ENCODE measurements at places on chromosomes 1 and 21. TPM values are rescaled to one million over a fixed set of nuclear protein-coding genes. Genes with fewer than 3 reads are reported as not detected.

DNA sequence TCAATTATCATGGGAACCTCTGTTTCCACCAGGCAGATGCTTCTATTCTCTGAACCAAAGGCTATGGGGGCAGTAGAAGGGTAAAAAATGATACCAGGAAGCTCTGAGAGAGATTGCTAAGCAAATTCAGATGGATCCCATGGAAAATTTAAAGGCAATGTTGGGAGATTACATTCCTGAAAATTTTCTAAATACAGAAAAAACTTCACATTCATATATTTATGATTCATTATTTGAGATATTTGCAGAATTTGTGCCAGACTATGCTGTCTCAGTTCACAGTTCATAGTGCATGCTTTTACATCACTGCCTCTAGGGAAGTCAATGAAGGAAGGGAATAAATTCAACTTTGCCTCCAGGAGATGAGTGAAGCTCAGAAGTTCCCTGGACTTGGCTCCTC, 57.5 kb downstream of the KCNT2 start:
- no peak overlapping the region for H3K4me3 ChIP-seq
- H3K36me3 ChIP-seq = no peaks in the 10 kb centered on the region
- DNase-seq = no peak
- no peak overlapping the region for H3K27ac ChIP-seq
- H3K4me1 ChIP-seq = no peaks in the 10 kb centered on the region

Gene RAB3GAP2
- 42.1 TPM for total RNA-seq

Gene MCOLN3
- 7.2 TPM for total RNA-seq

Gene PTPRC
- not detected for total RNA-seq

Gene WNT3A
- 0.21 TPM for total RNA-seq

DNA sequence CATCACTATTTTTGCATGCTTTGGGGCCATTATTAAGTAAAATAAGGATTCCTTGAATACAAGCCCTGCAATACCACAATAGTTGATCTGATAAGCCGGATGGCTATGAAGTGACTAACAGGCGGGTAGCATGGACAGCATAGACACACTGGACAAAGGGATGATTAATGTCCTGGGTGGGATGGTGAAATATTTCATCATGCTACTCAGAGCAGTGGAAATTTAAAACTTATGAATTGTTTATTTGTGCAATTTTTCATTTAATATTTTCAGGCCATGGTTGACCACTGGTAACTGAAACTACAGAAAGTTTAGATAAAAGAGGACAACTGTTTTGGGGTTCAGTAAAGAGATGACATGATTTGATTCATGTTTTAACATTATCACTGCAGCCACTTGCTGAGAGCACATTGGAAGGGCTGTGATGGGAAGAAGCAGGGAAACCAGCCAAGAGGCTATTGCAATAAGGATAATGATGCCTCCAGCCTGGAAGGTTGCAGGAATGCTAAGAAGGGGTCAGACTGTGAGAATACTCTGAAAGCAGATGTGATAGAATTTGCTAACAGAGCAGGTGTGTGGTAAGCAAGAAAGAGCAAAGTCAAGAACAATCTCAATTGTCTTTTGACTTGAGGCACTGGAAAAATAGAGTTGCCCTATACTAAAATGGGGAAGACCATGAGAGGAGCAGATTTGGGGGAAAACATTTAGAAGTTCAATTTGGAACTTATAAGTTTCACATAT, 62.5 kb upstream of the TNFSF4 start:
- H3K27ac ChIP-seq = peak overlapping the region; percentile 65
- H3K36me3 ChIP-seq = no peaks in the 10 kb centered on the region
- no peak overlapping the region for H3K4me3 ChIP-seq

DNA sequence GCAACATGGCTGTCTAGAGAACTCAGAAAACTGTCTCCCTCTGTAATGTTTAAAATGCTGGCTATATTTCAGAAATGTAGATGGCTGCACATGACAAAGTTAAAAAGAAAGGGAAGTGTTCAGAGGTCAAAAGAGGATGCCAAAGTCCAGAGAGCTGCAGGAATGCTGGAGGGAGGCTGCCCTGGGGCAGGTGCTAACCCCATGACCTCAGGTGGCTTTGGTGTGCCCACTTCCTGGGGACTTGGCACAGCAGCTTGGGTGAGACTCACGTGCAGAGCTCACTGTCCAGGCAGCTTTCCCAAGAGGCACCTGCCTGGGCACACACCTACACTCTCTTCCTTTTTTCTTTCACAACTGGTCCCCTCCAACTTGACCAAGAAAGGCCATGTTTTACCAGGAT, 256.4 kb downstream of the KCNJ6 start:
- peaks cover 7% of the 10 kb centered on the region for H3K27me3 ChIP-seq
- H3K36me3 ChIP-seq = no peaks in the 10 kb centered on the region
- no peak overlapping the region for H3K4me3 ChIP-seq
- DNase-seq = no peak
- peaks cover 12% of the 10 kb centered on the region for H3K4me1 ChIP-seq

DNA sequence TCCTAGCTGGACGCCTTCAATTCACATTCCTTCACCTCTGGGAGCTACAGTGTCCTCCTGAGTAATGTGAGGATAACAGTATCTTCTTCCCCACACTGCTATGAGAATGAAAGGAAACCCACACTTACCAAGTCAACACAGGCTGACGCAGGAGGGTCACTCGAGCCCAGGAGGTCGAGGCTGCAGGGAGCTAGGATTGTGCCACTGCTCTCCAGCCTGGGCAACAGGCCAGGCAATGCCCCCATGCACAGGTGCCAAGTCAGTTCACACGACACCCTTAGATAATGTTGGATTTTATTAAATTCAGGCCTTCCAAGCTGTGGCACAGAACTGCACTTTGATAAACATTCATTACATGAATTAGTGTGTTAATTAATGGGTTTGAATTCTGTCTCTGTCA, 31.9 kb downstream of the MATN1 start:
- no peak overlapping the region for H3K27ac ChIP-seq
- H3K36me3 ChIP-seq = no peaks in the 10 kb centered on the region
- H3K4me1 ChIP-seq = peaks cover 32% of the 10 kb centered on the region
- H3K4me3 ChIP-seq = no peak overlapping the region
- H3K27me3 ChIP-seq = peaks cover 30% of the 10 kb centered on the region
- DNase-seq = no peak

DNA sequence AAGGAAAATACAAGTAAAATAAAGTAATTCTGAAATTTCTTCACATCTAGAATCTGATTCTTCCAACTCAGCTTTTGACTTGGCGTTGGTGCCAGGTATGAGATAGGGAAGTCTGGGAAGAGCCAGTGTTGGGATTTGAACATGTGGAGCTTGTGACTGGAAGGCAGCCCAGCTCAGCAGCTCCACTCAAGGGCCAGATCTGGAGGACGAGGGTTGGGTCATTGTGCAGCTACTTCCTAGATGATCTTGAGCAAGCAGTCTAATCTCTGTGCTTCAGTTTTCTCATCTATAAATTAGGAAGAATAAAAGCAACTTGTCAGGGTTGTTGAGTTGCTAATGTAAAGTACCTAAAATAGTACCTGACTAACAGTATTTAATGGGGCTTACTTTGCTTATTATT, 5.0 kb downstream of the ADARB1 start:
- no peak overlapping the region for H3K27ac ChIP-seq
- no peak overlapping the region for H3K4me3 ChIP-seq
- DNase-seq = no peak

Gene ERICH3
- total RNA-seq = 0.29 TPM

Gene MPZ
- total RNA-seq = 3.6 TPM

DNA sequence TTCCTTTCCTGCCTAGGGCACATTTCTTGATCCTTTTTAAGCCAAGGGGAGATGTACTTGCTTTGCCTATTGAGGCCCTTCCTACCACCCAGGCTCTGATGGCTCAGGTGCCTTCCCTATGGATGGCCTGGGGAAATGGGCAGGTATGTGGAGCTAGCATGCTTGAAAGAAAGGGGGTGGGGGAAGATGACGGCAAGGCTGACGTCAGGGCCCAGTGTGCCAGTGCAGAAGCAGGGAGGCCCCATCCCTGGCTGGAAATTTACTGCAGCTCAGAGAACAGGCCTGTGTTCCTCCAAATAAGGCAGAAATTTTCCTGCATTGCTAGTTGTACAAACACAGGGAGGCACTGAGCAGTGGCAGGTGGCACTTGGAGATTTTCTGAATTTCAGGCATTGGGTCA, 453.2 kb upstream of the VAMP3 start:
- H3K4me1 ChIP-seq = peaks cover 5% of the 10 kb centered on the region
- no peak overlapping the region for H3K4me3 ChIP-seq
- peaks cover 1% of the 10 kb centered on the region for H3K27me3 ChIP-seq
- peak overlapping the region; percentile 32 for H3K27ac ChIP-seq
- H3K36me3 ChIP-seq = no peaks in the 10 kb centered on the region
- no peak for DNase-seq

DNA sequence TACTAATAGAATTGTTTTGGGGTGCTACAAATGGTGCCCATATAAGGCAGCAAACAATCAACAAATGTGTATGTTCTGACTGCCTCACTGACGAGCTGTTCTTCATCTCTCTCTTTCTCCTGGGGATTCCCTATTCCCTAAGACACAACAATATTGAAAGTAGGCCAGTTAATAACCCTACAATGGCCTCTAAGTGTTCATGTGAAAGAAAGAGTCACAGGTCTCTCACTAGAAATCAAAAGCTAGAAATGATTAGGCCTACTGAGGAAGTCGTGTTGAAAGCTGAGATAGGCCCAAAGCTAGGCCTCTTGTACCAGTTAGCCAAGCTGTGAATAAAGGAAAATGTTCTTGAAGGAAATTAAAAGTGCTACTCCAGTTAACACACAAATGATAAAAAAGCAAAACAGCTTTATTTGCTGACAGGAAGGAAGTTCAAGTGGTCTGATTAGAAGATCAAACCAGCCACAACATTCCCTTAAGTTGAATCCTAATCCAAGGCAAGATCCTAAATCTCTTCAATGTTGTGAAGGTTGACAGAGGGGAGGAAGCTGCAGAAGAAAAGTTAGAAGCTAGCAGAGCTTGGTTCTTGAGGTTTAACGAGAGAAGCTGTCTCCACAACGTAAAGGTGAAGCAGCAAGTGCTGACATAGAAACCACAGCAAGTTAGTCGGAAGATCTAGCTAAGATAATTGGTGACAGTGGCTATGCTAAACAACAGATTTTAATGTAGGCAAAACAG, 26.3 kb downstream of the ATP2B4 start:
- no peaks in the 10 kb centered on the region for H3K27me3 ChIP-seq
- no peak overlapping the region for H3K4me3 ChIP-seq
- H3K36me3 ChIP-seq = peaks cover 11% of the 10 kb centered on the region
- peak overlapping the region; percentile 3 for H3K27ac ChIP-seq
- DNase-seq = no peak

GRCh38 chr1:109923946-109924275, 13.3 kb downstream of the CSF1 start:
- H3K27ac ChIP-seq = no peak overlapping the region
- H3K27me3 ChIP-seq = no peaks in the 10 kb centered on the region
- no peaks in the 10 kb centered on the region for H3K4me1 ChIP-seq
- H3K4me3 ChIP-seq = no peak overlapping the region
- DNase-seq = no peak

Data from type B pancreatic cell (in vitro differentiated cells).